ENCODE measurements at places on chromosomes 3 and 15.

- no peak for DNase-seq
Observed at GRCh38 chr15:61086756-61087155, 142.3 kb downstream of the RORA start.

DNA sequence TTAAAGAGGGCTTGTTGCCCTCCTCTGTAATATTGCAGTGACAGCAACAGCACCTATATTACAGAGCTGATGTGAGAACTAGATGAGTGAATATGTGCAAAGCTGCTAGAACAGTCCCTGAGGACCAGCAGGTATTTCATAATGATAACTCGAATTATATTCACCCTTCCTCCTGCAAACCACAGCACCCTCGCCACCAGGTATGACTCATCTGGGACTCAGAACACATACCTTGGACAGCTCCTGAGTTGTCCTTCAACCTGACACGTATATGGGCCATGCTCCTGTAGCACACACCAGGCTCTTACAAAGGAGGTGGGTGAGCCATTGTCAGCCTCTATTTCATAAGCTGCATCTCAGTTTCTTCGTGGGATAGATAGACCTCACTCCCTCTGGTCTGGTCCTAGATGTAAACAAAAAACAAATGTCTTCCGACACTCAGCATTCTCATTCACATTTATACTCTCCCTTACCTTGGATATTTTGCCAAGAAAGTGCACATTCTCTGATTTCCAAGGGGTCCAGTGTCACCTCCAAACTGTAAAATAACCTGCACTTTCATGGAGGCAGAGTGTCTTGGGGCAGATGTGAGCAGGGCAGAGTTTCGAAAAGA, 124.5 kb downstream of the TLE3 start:
- no peak for DNase-seq

DNA sequence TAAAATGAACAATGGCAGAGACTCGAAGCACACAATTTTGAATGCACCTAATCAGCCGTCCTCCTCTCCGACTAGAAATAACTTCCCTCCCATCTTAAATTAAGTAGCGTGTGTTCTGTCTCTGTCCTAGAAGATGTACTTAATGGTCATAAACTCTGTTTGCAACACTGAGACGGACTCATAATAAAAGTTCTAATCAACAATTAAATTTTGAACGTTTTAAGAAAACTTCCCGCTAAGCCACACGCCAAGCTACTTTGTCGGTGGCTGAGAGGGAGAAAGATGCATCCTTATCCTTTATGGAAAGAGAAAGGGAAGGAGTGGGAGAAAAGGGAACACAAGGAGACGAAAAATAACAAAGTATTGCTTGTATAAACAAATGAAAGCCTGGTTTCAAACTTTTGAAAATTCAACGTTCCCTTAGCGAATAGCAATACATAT, 989 bp downstream of the GNB4 start:
- no peak for DNase-seq

- DNase-seq, result no peak
Observed at GRCh38 chr3:13023235-13023970, 49.8 kb downstream of the IQSEC1 start.

- DNase-seq, result no peak
Observed at GRCh38 chr3:89238846-89239245, 131.4 kb downstream of the EPHA3 start.

DNA sequence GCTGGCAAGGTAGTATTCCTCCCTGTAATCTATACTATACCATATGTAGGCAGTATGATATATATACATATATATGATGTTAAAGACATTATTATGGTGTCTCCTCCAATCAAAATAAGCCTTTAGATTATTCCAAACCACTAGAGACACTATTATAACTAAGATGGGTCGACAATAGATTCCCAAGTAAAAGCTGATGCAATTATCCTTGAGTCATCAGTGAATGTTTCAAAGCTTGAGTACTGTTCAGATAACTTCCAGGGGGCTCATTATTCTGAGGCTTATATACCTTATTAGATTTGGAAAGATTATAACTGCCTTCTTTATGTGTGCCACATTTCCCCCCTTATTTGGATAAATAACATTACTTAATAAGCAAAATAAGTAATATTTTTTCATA, 11.9 kb upstream of the C3orf38 start:
- DNase-seq, result no peak

DNA sequence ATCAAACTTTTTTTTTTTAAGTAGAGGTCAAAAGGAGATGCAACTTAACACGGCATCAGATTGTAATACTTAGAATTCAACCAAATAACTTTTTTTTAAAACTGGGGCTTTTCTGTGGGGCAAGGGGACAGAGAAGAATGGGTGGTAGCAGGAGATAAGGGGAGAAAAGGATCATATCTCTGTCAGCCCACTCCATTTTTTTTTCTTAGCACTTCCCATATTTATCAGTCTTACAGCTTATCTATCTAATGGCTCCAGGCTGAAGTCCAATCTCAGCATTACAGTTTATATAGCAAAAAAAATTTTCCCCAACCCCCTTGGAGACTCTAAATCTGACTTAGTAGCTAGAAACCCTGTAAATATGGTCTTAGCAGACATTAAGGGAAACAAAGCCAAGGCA, 69.3 kb downstream of the PIK3R4 start:
- DNase-seq, result no peak

DNA sequence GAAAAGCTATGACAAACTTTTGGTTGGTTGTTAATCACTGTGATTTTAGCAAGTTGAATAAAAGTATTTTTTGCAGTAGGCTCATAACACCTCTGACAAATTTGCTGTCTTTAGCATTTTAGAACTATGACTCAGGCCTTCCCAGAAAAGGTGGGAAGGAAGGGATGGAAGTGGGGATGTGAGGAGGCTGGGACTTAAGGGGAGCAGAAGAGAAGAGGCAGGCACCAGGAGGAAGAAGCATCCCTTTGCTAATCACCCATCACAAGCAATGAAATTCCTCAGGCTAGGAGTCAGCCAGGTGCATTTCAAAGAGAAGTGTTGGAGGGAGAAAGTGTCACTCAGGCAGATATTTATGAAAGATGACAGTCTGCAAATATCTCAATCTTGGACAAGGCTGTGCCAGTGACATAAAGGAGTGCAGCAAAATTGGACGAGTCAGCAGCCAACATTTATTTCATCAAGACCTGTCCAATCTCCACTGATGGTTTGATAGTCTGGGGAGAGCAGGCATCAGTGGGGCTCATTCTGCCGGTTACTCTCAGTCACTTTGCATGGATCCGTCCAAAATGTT, 337.3 kb upstream of the ARRDC4 start:
- no peak for DNase-seq

GRCh38 chr3:139293665-139294023, 50.2 kb upstream of the MRPS22 start:
- no peak for DNase-seq

DNA sequence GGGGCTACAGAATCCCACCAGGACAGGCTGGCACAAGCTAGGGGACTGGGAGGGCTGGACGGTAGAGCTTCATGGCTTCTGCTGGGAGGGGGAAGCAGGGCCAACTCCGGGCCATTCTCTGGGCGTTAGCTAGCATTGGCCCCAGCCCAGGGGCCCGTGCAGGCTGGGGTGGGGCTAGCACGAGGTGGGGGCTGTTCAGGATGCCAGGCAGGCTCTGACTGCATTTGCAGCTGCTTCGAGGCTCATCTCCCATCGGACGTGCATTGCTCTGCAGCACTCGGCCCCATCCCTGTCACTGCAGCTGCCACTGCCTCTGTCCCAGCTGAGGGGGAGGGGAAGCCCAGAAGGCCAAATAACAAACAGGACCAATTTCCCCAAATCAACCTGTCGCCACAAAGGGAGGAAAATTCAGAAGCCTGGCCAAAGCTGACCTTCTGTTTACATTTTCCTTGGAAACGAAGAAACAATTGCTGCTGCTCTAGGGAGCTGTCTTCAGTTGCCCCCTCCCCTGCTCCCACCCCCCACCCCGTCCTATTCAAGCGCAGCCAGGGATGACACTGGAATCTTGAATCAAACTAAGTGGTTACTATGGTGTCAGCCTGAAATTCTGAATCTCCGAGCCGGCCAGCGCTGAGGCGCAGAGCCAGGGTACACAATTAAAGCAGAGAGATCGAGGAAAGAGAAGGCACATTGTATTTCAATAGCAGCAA, 138.8 kb upstream of the PRR20G start:
- no peak for DNase-seq

DNA sequence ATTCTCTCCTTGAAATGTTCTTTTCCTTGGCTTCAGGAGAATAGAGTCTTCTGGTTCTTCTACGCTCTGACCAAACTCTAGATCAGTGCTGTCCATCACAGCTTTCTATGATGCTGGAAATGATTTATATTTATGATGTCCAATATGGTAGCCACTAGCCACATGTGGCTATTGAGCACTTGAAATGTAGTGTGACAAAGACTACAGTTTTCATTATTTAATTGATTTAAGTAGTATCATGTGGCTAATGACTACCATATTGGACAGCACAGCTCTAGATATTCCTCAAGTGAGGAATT, 2.9 kb downstream of the LNP1 start:
- no peak for DNase-seq

DNA sequence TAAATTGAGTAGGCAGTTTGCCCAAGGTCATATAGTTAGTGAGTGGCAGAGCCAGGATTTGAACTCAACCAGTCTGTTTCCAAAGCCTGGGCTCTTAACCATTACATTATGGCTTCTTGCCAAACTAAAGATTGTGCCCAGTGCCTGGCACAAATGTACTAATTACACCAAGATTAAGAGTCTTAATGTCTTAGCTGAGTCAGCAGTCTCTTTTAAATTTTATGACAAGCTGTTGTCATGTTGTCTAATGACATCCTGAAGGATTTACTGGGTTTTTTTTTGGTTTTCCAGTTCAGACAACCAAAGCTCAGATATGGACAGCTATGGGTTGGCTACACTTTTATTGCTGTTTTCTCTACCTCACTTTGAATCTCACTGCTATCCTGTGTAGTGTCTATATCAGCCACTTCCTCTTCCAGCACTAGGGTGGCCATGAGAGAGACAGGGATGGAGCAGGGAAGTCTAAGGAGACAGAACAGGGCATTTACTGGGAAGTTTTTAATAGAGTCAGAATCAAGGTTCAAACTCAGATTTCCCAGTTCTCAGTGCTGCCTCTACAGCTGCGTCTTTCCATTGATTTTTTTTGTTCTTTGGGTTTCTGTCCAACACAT, 10.5 kb downstream of the FBXL2 start:
- no peak for DNase-seq

- DNase-seq, result no peak
Observed at GRCh38 chr15:46344915-46345314, 710.1 kb downstream of the SQOR start.

DNA sequence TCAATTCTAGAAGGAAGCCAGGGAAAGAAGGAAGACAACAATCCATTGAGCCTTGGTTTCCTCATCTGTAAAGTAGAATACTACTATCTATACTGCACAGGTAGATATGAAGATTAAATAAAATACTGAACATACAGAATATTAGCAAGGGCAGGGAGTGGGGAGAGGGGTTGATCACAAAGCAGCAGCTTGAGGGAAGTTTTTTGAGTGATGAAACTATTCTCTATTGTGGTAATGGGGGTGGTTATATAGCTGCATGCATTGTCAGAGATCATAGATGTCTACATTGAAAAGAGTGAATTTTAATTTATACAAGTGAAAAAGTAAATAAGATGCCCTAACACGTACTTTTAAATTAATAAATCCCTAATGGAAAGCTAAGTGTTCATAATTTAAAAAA, 242.6 kb upstream of the LRTM1 start:
- no peak for DNase-seq

DNA sequence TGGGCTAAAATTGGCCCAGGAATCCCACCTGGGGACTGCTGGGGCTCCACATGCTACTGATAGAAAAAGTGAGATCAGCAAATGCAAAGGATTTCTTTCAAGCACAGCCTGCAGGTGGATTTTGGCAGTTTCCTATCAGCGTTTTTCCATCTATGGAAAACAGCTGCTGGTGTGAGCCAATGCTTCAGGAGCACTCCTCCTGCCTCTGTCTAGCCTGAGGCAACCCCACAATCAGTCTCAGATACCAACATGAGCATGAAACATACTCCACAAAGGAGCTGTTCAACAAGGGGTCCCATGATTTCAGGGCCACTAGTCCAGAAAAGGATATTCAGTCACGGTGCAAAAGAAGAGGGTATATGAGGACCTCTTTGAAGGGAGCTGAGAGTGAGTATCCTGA, 311.5 kb upstream of the THBS1 start:
- no peak for DNase-seq

DNA sequence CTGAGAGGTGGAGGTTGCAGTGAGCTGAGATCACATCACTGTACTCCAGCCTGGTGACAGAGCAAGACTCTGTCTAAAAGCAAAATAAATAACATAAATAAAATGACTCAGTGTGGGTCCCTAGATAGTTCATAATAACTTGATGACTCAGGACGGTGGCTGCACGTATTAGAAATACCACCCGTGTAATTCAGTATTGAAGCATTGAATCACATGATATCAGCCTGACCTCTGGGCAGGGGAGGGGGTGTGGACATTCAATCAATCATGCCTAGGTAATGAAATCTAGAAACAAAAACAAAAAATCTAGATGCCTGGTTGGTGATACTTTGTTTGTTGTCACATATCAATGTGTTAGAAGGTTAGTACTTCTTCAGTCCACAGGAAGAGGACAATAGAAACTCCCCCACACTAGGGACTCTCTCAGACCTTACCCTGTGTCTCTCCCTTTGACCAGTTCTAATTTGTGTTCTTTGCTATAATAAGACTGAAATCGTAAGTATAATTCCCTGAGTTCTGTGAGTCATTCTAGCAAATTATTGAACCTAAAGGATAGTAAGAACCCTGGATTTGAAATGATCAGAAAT, 177.3 kb downstream of the GAP43 start:
- DNase-seq, result no peak

DNA sequence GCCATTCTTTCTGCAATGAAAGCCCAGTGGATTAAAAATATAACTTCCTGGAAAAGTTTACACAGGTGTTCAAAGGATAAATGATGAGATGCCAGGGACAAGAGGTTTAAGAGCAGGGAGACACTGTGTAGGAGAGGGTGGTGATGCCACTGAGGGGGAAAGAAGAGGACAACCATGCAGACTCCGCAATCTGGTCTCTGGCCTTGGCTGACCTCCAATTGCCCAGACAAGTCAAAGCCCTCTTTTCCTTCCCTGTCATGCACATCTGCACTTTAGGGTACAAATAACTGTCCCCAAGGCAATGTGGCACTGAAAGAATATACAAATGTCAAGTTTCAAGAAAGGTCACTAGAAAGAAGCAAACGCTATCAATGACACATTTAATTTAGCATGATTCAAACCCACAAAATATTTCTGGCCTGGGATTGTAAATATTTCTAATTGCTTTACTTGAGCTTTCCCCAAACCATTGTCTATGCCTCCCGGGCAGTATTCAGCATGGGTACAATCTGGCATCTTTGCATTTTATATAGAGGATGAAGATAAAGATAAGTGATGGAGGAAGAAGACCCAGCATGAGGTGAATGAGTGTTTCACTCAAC, 319.4 kb downstream of the PLCL2 start:
- DNase-seq, result no peak

GRCh38 chr3:173653781-173654180, 256.2 kb downstream of the NLGN1 start:
- no peak for DNase-seq

DNA sequence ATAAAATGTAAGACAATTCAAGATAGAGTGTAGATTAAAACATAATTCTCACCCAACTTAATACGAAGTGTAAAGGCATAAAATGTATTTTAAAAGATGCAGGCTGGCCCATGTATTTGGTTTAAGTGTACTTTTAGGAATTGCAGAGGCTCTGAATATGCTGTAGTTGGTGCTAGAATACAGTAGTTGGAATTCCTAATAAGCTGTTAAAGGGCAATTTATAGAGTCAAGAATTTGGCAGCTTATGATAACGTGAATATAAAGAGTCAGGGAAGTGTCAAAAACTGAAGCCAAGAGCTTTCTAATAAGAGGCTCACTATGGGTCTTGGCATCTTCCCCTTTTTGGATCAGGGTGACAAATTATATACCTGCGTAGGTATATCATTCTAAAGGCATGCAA, 36.5 kb downstream of the ADAMTS9 start:
- no peak for DNase-seq

Data from CD4-positive, alpha-beta T cell treated with Interleukin-17A for 1 hour (primary cell).